ENCODE measurements at places on chromosomes 3 and 15.

GRCh38 chr3:50539356-50540286 lies 27.9 kb downstream of the C3orf18 start:
- DNase-seq, result no peak

DNA sequence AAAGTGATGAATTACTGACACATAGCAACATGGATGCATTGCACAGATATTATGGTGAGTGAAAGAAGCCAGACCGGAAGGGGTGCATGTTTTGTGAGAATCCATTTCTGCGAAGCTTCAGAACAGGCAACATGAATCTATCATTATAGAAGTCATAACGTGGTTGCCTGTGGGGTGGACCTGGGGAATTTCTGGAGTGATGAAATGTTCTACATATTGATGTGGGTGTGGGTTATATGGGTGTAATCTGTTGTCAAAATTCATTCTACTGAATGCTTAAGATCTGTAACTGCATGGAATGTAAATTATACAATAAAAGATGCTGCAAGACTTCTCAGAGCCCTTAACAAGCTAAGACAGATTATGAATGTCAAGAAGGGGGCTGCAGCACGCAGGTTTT lies 25.2 kb upstream of the TSPAN3 start:
- no peak for DNase-seq

DNA sequence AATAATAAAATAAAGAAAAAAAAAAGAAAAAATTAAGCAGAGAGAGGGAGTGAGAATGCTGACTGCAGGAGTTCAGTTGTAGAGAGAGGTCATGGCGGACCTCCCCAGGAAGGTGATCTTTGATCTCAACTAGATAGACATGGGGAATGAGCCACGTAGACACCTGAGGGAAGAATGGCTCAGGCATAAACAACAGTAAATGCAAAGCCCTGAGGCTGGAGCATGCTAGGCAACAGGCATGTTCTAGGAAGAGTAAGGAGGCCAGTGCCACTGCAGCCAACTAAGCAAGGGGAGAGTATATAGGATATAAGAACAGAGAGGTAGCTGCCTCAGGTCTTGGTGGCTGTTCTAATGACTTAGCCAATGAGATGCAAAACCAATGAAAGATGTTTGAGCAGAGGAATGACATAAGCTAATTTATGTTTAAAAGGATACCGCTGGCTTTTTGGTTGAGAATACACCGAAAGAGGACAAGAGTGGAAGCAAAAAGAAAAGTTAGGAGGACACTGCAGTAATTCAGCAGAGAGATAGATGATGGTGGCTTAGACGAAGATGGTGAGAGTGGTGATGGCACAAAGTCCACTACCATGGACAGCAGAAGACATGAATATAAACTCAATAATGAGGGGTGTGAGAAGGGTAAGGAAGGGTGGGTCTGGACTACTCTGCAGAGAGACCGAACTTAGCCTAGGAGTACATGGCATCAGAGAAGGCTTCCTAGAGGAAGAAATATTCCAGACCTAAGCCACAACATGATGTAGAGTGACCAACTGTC lies 174.6 kb downstream of the P3H2 start:
- no peak for DNase-seq

- no peak for DNase-seq
Measured at GRCh38 chr3:10173095-10173925, 8.6 kb downstream of the IRAK2 start.

DNA sequence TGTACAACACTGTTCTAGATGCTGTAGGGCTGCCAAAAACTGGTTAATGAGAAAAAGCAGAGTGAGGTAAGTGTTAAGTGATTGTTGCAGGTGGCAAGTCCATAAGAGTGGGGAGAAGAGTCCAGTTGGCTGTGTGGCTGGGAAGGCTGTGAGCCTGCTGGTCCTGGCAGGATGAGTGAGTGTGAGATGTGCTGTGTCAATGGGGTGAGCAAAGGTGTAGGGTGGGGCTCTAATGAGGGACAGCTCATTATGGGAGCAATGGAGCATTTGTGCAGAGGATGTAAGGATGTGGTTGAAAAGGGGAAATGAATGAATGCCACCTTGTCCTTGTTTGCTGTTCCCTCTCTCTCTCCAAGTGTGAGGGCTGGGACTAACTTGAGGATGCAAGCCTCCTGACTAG lies 145.3 kb upstream of the ROPN1 start:
- no peak for DNase-seq

GRCh38 chr3:5874931-5875341 lies 687.4 kb downstream of the EDEM1 start:
- no peak for DNase-seq

DNA sequence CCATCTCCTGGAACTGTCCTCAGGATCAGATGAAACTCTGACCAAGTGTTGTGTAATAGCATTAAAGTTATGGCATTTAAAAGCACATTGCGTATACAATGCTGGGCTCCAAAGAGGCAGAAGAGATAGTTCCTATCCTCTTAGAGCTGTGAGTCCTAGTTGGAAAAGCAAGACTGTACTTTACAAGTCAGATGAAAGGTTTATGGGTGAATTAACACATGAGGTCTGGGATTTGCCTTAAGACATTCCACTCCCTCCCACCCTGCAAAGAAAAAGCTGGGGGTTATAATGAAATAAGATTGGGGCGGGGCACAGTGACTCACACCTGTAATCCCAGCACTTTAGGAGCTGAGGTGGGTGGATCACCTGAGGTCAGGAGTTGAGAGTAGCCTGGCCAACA lies 35.6 kb downstream of the SNAPC5 start:
- no peak for DNase-seq

- no peak for DNase-seq
Measured at GRCh38 chr3:16441371-16441875, 72.1 kb downstream of the RFTN1 start.

GRCh38 chr15:57196865-57197264 lies 179.4 kb upstream of the CGNL1 start:
- no peak for DNase-seq

DNA sequence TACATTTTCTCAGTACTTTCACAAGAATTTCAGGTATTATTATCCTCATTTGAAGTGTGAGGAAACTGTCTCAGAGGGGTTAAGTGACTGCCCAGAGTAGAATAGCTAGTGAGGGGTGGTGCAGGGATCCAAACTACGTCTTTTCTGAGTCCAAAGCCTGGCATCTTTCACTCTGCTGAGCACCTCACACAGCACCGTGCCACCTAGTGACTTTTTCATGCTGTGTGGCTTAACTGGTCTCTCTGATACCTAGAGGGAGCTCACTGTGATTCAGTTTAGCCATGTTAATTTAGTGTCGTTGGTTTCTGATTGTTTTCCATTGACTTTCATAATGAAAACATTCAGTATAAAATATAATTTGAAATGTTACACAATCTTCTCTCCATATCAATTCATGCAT lies 91.4 kb upstream of the NLGN1 start:
- DNase-seq, result no peak

GRCh38 chr15:98796685-98797357 lies 148.5 kb downstream of the IGF1R start:
- no peak for DNase-seq

DNA sequence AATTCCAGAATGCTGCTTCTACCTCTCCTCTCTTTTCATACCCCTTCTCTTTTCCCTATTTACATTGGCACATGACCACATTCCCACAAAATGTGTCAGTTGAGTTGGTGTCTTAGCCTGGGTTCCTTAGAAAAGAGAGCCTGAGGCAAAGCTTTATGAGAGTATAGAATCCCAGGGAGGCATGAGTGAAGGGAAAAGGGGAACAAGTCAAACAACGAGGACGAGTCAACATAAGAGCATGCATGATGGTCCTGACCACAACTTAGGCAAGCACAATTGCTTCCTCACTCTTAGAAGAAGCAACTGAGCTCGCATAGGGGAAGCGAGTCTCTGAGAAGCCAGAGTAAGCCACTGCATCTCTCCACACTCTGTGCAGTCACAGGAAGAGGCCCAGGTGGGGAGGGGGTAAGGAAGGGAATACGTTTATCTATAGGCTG lies 15.4 kb upstream of the ZNF774 start:
- no peak for DNase-seq

GRCh38 chr15:63509056-63509954 lies 4.9 kb downstream of the USP3 start:
- no peak for DNase-seq

GRCh38 chr3:125958511-125959316 lies 10.3 kb upstream of the ROPN1B start:
- no peak for DNase-seq

DNA sequence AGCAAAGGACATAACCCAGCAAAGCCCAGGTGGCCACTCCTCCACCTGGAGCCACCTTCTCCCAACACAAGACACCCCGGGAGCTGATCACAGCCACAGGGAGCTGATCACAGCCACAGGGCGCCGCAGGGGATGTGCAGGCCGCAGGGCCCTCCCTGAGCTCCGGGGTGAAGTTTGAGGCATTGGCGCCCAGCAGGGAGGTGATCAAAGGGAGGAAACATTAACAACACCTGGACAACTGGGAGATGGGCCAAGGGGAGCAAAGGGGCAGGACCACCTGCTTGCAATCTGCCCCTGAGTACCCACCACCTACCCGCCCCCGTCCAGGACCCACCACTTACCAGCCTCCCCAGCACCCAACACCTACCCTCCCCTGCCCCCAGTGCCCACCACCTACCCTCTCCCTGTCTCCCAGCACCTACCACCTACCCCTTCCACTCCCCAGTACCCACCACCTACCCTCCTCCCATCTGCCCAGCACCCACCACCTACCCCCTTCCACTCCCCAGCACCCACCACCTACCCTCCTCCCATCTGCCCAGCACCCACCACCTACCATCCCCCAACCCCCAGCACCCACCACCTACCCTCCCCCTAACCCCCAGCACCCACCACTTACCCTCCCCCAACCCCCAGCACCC lies 2.4 kb downstream of the UROC1 start:
- no peak for DNase-seq

DNA sequence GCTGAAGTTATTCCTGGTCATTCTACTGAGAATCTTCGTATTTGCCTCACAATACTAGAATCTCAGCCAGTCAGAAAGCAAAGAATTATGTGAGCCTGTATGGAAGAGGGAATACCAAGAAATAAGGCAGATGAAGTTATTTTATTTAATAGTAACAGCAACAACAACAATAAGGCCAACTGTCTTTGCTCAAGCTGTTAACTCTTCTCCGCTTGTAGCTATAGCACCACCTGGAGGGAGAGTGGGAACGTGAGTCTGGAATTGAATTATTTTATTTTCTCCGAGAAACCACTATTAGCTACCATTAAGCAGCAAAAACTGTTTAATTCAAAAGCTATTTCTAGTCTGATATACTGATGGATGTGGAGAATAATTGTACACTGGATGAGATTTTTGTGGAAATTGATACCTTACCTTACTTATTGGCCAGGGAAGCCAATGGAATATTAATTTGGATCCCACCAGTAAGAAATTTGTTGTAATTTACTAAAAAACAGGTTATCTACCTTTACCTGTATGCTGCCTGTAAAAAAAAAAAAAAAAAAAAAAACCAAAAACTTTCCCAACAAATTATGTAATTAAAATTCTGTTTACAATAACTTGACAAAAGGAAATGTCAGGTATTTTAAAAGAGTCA lies 50.1 kb downstream of the CALML4 start:
- no peak for DNase-seq

DNA sequence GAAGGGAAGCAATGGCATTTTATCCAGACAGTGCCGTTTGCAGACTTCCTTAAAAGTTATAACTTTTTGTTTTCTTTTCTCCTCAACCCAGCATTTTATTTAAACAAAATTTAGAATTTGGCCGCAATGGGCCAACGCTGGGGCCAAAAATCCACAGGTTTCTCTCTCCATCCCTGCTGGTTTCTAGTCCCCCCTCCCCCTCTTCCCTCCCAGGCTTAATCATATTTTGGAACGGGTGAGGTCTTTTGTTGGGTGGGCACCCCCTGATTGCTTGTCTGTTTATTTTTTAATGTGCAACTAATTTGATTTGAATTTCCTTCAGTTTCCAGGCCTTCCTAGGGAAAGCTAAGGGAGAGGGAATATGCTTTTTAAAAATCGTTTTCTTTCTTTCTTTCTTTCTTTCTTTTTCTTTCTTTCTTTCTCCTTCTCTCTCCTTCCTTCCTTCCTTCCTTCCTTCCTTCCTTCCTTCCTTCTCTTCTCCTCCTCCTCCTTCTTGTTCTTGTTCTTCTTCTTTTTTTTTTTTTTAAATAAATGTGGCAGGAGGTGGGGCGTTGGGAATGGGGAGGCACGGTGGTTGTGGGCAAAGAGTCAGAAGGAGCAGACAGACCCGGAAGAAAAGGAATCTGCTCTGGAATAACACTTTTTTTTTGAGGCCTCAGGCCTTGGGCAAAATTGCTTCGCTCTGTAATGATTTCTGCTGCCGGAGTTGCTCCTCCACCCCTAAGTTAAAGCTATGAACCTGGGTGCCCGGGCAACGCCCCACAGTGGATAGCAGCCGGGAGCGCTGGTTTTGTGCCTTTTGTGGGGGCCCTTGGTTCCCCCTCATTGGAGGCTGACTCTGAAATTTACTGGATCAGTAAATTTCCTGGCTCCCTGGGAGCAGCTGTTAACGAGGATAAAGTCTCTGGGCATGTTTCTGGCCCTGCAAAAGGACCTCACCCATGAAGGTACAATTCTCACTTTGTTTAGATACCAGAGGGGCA lies 1.9 kb downstream of the FNDC3B start:
- no peak for DNase-seq

GRCh38 chr3:169886671-169887070 lies 16.9 kb upstream of the LRRC31 start:
- no peak for DNase-seq

DNA sequence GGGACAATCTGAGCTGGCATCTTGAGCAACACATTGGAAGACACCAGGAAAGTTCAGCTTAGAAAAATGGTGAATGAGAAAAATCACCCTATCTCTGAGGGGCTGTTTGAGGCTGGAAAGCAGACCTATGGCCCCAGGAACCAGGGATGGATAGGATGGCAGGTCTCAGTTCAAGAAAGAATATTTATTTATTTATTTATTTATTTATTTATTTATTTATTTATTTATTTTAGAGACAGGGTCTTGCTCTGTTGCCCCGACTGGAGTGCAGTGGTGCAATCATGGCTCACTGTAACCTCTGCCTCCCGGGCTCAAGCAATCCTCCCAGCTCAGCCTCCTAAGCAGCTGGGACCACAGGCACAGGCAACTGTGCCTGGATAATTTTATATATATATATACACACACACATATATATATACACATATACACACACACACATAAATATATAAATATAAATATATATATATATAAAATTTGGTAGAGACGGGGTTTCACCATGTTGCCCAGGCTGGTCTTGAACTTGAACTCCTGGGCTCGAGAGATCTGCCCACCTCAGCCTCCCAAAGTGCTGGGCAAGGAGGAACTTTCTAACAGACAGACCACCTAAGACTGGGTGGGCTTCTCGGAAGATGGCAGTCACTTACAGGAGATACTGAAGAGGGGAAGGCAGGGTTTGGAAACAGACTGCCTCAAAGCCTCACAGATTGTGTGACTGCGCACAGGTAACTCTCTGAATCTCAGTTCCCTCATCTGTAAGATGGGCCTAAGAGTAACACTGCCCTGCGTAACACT lies 29.7 kb downstream of the CCDC13 start:
- DNase-seq, result no peak

DNA sequence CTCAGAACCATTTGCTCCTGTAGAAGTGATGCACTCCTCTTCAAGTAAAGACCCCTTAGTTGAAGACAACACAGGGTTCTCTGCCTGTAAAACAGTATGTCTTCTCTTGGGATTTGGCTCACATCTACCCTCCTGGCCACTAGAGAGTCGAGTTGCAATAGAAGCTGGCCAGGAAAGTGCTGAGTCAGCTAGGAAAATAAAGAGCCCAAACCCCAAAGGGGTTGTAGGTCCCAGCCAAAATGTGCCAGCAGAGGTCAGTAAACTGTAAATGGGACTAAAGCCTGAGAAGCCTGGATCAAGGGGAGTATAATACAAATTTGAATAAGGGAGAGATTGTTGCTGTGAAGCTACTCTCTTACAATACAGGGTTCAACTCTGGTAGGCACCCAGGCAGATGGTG lies 37.2 kb upstream of the THBS1 start:
- no peak for DNase-seq

- DNase-seq, result no peak
Measured at GRCh38 chr3:106030627-106030963, 161.8 kb upstream of the CBLB start.
